ENCODE measurements at places on chromosomes 5 and 9. TPM values are rescaled to one million over a fixed set of nuclear protein-coding genes. Genes with fewer than 3 reads are reported as not detected.

ZBED3 gene
- 0.50 TPM for polyA plus RNA-seq

PRXL2C gene
- polyA plus RNA-seq = 4.2 TPM

GFI1B gene
- polyA plus RNA-seq = not detected

HEMGN gene
- 0.02 TPM for polyA plus RNA-seq

WNT8A gene
- polyA plus RNA-seq = not detected

DOCK8 gene
- 1.5 TPM for polyA plus RNA-seq

GPR151 gene
- polyA plus RNA-seq = not detected

FSTL4 gene
- 4.2 TPM for polyA plus RNA-seq

PRDM9 gene
- not detected for polyA plus RNA-seq

SHOC1 gene
- polyA plus RNA-seq = 0.01 TPM

FAM53C gene
- 25.5 TPM for polyA plus RNA-seq

SPATA31D4 gene
- polyA plus RNA-seq = not detected

CDHR2 gene
- 0.01 TPM for polyA plus RNA-seq

CCDC192 gene
- not detected for polyA plus RNA-seq

UCK1 gene
- 15.4 TPM for polyA plus RNA-seq

SLC25A2 gene
- polyA plus RNA-seq = not detected

ABO gene
- polyA plus RNA-seq = not detected

TPPP gene
- 2.5 TPM for polyA plus RNA-seq

MORN5 gene
- polyA plus RNA-seq = not detected

WHRN gene
- polyA plus RNA-seq = 1.5 TPM

C1QTNF2 gene
- polyA plus RNA-seq = 0.05 TPM

MARCOL gene
- not detected for polyA plus RNA-seq

ECM2 gene
- polyA plus RNA-seq = 0.99 TPM

KCNIP1 gene
- not detected for polyA plus RNA-seq

PRR16 gene
- polyA plus RNA-seq = 0.05 TPM

SLC45A2 gene
- polyA plus RNA-seq = not detected

CFAP157 gene
- polyA plus RNA-seq = not detected

MYORG gene
- 3.7 TPM for polyA plus RNA-seq

TAF11L10 gene
- polyA plus RNA-seq = not detected

GDA gene
- 0.75 TPM for polyA plus RNA-seq

ZBTB26 gene
- 2.7 TPM for polyA plus RNA-seq

Measured in keratinocyte (primary cell).